ENCODE measurements at places on chromosomes 12 and 14.

DNA sequence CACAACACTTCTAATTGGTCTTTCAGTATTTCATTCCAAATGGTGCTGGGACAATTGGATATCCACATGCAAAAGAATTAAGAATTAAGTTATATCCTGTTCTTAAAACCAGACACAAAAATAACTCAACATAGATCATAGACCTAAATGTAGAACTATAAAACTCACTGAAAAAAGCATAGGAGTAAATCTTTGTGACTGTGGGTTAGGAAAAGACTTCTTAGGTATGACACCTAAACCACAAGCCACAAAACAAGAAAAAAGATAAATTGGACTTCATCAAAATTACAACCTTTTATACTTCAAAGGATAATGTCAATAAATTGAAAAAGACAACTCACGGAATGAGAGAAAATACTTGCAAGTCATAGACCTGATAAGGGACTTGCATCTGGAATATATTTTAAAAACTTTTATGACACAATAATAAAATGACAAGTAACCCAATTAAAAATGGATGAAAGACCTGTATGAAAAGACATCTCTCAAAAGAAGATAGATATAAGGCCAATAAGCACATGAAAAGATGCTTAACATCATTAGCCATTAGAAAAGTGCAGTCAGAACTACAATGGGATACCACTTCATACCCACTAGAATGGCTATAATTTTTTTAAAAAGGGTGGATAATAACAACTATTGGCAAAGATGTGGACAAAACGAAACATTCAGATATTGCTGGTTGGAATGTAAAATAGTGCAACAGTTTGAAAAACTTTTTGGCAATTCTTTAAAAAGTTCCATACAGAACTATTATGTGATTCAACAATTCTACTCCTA lies 72.5 kb upstream of the SLC38A4 start:
- DNase-seq: no peak

- no peak for DNase-seq
These were observed 147.3 kb upstream of the RFLNA start for GRCh38 chr12:124147575-124147974.

GRCh38 chr14:48738186-48738925 lies 847.8 kb downstream of the RPS29 start:
- no peak for DNase-seq

DNA sequence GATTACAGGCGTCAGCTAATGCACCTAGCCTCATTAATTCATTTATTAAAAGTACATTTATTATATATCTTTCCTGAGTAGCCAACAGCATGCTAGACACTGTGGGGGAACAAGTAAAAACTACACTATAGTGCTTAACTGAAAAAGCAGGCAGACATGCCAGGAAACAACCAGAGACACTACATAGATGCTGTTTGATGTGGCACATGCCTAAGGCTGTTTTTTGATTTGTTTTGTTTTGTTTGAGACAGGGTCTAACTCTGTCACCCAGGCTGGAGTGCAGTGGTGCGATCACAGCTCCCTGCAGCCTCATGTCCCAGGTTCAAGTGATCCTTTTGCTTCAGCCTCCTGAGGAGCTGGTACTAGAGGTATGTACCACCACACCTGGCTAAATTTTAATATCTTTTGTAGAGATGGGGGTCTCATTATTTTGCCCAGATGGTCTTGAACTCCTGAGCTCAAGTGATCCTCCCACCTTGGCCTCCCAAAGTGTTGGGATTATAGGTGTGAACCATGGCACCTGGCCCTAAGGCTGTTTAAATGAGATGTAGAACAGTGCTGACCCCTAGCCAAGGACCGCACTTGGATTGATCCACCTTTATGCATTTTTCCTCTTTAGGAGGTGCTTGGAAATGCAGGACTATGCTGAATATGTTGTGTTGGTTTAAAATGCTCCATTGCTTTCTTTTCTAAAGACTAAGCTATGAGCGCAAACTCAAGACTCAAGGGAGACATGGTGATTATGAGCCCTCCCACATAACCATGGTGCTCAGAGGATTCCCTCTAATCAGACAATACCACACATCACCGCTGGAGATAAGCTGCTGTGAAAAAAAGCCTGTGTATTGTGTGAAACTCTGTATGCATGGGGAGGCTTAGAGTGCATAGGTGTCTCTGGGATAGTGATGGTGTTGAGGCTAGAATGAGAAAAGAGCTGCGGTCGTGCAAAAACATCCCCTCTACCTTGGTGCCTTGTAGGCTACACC lies 10.5 kb upstream of the C14orf93 start:
- no peak for DNase-seq

DNA sequence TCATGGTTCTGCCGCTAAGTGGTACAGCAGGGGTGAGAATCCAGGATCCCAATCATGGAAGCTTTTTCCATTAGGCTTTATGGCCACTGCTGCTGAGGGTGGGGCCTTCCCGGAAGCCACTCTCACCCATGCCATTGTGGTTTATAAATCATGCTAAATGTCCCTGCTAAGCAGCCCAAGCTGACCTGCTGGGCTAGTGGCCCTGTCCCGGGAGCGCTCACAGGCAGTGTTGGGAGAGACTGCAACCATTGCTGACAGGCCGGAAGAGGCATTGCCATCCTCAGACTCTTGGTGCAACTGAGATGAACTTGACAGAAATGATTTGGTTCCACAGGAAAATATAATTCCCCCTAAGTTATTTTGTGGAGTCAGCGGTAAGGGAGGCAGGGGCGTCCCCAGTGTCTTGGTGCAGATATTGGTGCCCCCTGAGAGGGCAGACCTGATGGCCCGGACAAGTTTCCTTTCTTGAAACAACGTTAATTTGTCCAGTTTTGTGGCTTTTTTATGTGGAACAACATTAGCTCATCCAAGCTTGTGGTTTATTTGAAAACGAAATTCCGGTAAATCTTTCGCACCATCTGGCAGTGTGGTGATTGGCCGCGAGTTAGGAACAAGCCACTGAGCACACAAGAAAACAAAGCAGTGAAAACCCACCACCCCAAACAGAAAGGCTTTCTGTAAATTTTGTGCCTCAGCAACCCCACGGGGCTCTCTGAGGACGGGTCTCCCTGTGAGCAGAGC lies 82.3 kb downstream of the SSPN start:
- no peak for DNase-seq

DNA sequence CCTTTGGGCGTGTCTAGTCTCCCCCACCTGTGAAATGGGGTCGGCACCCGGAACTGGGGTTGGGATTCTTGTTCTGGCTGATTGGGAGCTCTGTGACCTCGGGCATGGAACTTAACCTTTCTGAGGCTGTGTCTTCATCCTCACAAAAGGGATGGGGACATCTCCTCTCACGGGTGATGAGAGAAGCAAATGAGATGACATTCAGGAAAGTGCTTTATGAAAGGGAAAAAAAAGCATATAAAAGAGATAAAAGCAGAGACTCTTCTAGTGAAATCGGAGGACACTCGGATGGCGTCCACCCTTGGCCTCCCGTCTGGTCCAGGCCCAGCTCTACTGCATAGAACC lies 98.9 kb downstream of the LRRC74A start:
- no peak for DNase-seq

DNA sequence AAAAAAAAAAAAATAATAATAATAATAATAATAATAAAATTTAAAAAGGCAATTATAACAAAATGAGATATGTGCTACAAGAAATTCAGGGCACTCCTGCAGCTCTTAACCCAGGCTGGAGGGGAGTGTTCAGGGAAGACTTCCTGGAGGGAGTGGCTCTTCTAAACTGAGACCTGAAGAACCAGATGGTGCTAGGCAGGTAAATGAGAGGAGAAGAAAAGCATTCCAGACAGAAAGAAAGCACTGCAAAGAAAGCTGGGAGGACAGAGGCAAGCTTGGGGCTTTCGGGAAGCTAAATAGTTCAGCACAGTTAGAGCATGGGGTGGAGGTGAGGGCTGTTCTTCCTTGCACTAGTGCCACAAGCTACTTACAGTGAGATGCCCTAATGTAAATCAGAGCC lies 9.9 kb upstream of the SRSF9 start:
- DNase-seq: no peak

GRCh38 chr12:76037130-76038103 lies 5.8 kb upstream of the PHLDA1 start:
- no peak for DNase-seq

- DNase-seq: no peak
These were observed 953 bp upstream of the SNRPF start for GRCh38 chr12:95857799-95858198.

DNA sequence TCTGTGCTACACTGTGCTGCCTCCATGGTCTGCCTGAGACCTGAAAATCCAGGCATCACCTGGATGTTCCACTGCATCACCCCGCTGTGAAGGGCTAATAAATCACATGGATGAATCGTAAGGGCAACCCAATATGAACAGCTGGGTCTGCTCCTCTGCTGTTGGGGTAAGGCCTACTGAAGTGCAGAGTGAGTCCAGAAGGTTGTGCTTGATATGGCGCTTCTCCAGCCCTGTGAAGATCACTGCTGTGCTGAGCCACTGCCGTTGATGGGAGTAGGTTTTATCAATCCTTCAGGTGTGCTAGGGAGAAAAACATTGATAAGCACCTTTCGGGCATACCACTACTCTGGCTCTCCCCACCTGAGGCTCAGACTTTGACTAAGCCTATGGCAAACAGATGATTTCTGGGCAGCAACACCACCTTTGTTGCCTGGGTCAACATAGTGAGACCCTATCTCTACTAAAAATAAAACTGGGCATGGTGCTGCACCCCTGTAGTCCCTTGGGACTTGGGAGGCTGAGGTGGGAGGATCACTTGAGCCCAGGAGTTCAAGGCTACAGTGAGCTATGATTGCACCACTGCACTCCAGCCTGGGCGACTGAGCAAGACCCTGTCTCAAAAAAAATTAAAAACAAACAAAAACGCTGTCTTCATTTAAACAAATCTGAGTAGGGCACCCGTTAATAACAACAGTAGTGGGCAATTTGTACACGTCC lies 1.7 kb downstream of the ACVRL1 start:
- DNase-seq: no peak

- no peak for DNase-seq
These were observed 137.1 kb downstream of the MON2 start for GRCh38 chr12:62603811-62604098.

GRCh38 chr12:12901158-12901791 lies 9.9 kb downstream of the GPRC5A start:
- no peak for DNase-seq

DNA sequence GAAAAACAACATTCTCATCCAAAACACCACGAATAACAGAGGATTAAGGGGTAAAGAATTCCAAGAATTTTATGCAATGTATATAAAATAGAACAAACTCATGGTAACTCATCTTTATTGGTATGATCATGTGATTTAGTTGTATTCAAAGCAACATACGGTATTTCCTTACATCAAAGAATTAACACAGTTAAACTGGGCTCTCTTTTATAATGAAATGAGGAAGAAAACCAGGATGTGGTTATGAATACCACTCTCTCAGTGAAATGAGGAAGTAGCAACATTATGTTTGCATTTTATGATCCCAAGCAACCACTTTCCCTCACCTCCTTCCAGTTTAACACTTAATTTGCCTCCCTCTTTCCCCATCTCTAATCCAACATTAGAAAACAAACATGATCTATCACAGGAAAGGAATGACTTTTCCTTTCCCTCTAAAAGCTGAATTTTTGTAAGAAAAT lies 22.9 kb downstream of the SPTLC2 start:
- DNase-seq: no peak

GRCh38 chr12:98194591-98194990 lies 320.8 kb upstream of the TMPO start:
- no peak for DNase-seq

DNA sequence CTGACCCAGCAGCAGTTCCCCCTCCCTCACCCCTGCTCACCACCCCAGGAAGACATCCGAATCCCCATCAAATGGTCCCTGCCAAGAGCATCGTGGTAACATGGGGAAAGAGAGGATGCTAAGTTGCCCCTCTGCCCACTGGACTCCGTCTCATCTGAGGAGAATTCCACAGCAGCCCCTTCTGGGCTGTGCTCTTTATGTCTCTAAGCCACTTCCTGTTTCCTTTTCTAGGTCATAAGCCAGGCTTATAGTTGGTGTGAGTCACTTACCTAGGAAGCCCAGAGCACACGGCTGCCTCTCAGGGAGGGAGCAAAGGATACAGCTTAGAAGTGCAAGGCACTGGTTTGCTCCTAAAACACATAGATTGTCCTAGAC lies 76.0 kb downstream of the VCPKMT start:
- DNase-seq: no peak

- DNase-seq: no peak
These were observed 213.2 kb downstream of the C12orf50 start for GRCh38 chr12:87815771-87816585.

GRCh38 chr12:52630008-52630500 lies 11.7 kb upstream of the KRT73 start:
- DNase-seq: no peak

DNA sequence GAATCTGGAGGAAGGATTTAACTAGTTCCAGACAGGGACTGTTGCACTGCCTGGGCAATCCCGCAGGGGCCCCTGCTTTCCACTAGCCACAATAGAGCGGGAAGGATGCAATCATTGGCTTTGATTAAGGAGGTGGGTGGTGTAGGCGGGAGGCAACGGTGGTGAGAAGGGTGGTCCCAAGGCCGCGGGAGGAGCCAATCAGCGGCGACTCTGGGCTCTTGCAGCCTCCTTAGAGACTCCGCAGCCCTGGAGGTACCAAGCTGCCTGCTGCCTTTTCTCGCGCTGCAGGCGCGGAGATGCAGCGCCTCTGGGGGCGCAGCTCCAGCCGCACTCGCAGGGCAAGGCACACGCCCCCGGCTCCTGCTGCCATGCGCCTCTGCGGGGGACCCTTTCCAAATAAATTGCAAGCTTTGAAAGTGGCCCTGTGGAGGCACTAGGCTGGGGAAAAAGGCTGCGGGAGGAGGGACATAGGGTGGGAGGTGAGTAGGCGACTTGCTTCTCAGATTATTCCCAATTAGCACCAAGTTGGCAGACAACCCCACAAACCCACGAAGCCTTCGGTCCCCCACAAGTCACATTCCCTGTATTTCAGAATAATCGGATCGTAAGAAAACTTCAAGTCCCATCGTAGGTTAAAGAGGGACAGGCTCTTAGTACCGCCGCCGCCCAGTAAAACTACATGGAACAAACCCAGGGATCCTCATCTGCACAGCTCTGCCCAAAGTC lies 858 bp upstream of the KCNA1 start:
- no peak for DNase-seq

- DNase-seq: peak; percentile 67
These were observed 11.7 kb upstream of the NFKBIA start for GRCh38 chr14:35416108-35416750.

DNA sequence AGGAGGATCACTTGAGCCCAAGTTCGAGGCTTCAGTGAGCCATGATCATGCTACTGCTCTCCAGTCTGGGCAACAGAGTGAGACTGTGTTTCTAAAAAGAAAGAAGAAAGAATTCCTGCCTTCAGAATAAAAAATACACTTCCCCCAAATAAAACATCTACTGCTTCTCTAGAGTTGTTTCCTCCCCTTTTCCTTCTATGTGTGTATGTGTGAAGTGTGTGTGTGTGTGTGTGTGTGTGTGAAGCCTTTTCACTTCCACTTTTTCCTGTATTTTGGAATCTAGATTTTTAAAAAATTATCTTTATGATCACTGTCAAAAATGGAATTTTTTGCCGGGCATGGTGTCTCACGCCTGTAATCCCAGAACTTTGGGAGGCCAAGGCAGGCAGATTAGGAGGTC lies 12.6 kb upstream of the SNX6 start:
- DNase-seq: no peak

Measured in activated T-cell treated with anti-CD3 and anti-CD28 coated beads for 4 hours (primary cell).